Progenitor cell of endocrine pancreas (in vitro differentiated cells): ENCODE measurements at places on chromosomes 1 and 21.

DNA sequence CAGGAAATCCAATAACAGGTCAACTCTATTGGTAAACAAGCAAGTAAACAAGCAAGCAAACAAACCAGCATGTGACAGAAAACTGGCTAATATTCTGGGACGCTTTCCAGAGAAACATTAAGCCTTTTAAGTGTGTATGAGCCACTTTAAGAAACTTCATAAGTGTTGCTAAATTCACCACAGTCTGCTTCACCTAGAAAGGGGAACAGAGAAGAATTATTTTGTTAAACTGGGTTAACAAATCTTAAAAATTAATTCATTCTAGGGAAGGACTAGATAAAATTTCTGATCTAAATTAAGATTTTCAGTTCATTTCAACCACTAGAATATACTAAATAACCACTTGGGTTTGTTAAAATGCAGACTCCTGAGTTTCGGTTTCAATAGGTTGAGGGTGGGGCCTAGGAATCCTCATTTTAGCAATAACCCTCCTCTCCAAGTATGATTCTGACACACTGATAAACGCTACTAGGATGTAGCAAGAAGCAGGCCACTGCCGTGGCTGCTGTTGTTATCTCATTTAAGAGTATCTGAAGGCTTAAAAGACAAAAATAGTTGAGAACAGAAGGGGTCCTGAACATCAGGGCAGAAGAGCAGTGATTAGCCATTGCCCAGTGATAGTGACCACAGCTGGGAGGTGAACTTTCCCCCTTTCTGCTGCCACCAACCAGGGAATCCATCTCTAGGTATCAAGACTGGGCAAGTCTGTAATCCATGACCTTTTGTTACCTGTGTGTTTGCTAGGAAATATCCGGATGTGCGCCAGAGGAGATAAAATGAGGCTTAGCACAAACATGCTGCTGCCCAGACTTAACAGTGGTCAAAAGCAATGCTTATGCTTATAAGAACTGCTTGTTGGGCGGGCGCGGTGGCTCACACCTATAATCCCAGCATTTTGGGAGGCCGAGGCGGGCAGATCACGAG lies 11.2 kb downstream of the CREG1 start:
- no peak for DNase-seq

DNA sequence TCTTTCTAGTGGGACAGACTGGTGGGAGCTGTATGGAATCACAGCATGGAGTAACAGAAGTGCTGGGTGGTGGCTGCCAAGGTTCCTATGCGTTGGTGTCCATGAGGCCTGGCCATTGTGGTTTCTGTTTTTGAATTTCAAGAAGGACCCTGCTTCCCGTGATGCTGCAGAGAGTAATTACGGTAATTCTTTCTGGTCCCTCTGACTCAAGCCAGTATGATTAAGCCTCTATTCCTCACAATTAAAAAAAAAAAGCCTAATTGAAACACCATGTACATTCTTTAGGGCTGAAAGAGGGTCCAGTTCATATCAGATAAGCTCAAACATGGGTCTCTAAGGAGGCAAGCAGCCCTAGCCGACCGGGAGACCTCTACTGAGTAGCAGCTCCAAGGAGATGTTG lies 10.5 kb upstream of the C1orf21 start:
- DNase-seq = no peak

- DNase-seq = no peak
Observed at GRCh38 chr1:21913763-21914162, 23.3 kb downstream of the HSPG2 start.

DNA sequence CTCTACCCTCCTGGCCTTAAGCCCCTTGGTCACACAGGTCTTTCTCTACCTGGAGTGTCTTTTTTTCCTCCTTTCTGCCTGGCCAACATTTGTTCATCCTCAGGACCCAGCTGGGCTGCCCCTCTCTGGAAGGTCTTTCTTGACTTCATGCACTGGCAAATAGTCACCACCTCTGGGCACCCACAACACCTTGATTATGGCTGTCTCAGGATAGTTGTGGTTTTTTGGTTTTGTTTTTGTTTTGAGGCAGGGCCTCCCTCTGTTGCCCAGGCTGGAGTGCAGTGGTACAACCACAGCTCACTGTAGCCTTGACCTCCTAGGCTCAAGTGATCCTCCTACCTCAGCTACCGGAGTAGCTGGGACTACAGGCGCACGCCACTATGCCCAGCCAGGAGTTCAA lies 10.8 kb downstream of the RPS6KA1 start:
- no peak for DNase-seq

DNA sequence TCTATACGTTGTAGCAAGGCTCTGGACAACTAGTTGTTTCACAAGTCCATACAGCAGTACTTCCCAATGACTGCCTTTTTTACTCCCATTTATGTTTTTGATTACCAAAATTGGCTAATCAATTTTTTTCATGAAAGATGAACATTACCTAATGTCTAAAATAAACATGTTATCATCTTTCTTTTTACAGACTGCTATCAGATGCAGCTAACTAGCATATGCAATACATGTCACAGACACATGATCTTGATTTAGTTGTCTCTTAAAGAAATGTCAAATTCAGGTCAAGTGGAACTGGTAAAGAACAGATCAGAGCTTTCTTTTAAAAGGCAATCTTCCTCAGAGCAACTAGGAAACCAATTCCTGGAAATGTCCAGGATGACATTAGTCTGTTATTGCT lies 630 bp upstream of the DBT start:
- no peak for DNase-seq

DNA sequence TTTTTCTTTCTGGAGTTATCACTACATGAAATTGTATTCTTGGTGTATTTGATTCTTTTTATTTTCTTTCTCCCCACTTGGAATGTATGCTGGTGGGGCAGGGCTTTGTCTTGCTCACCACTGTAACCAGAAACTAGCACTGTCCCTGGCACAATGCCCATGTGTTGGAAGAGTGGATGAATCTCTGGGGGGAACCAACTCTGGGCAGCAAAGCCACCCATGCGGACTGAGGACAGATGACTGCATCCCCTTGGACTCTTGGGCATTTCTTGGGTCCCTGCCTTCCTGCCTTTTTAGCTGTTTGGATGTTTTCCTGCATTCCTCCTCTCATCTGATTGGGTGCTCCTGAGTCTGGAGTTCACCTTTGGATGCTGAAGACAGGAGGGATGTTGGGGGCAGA lies 6.1 kb downstream of the CYP4B1 start:
- no peak for DNase-seq

DNA sequence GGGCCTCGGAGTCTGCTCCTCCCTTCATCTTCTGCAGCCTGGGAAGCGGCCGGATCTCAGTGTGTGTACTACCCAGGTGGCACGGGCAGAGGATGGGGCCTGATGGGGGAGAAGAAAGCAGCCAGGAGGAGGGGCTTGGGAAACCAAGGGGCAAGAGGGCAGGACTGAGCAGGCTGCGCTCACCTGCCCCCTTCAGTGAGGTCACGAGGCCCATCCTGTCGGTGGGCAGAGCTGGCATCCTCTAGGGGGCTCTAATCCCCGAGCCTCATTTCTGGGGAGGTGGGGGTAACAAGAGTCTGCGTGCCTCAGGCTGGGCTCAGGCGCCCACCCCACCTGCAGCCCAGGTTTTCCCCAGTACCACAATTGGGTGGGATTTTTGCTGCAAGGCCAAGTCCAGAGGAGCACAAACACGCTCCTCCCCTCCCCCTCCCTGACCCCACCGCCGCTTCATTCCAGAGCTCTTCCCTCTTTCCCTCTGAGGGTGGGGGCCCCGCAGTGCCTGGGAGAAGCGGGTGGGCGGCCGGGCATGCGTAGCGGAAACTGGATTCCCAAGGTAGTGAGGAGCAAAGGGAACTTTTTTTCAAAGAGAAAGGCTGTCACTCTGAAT lies 1.8 kb upstream of the WNT3A start:
- no peak for DNase-seq

GRCh38 chr1:115732316-115732715 lies 36.2 kb downstream of the CASQ2 start:
- no peak for DNase-seq

DNA sequence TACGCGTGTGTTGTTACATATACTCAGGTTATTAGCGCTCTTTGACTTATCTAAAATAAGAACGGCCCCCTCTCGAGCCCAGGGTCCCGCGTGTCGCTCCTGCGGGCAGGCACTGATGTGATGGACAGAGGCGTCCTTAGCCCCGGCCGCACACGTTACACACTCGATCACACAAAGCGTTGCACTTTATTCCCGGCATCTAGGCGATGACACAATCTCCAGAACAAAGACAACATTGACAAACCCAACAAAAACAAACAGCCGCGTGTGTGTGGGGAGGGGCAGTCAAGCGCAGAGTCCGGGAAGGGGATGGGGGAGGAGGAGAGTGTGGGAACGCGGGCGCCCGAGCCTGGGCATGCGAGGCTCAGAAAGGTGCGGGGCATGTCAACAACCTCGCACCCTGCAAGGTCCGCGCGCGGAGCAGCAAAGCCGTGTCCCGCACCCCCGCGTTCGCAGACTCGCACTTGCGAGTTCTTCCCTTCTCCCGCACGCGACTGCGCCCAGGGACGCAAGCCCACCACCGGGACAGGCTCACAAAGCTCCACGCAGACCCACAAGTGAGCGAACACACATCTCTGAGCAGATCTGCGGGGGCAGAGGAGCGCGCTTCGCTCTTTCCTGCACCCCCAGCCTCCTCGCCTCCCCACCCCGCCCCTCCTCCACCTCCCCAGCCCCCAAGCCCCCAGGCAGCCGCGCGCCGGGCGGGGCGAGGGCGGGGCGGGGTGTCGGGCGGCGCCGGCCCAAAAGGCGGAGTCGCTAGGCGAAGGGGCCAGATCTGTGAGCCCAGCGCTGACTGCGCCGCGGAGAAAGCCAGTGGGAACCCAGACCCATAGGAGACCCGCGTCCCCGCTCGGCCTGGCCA lies at the start of gene EFNA1:
EFNA1 (plus strand) TSS at position 772 of the 862 bp plus-strand sequence. CDS start 102 bp downstream, outside the sequence.
- DNase-seq = peak; percentile 37

DNA sequence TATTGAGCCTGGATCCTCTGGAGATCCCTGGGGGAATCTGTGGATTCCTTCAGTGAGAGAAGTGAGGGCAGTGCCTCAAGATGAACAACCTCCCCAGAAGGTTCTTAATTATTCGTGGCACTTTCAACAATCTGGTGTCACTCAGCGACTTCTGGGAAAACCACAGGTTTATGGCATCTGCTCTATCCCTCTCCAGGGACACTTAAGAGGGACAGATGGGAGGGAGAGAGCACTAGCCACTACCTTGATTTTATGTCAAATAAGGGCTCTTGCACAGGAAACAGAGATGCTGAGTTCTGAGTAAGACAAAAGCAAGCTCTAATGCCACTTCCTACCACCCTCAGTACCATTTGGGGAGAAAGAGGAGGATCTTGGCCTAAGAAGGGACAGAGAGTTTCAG lies 21.2 kb upstream of the CHI3L1 start:
- DNase-seq = no peak

- no peak for DNase-seq
Observed at GRCh38 chr1:185152187-185152767, 4.5 kb downstream of the TRMT1L start.

- no peak for DNase-seq
Observed at GRCh38 chr21:18273400-18273799, 28.8 kb downstream of the CHODL start.

GRCh38 chr1:179012038-179012437 lies 13.7 kb upstream of the FAM20B start:
- DNase-seq = no peak

DNA sequence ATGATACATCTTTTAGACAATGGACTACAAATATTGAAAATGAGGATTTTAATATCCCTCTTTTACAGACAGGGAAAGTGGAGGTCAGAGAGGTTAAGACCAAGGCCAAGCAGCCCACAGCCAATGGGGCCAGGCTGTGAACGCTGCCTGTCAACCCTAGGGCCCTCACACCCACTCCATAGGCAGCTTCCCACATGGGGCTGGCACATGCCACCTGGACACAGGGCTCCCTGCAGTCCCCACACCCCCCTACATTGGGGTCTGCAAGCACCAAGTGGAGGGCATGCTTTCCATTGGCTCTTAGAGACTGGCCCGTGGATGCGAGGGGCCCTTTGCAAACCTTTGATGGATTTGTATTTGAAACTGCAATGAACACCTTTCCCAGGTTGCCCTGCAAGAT lies 348.5 kb upstream of the VAMP3 start:
- no peak for DNase-seq

GRCh38 chr1:159342761-159343425 lies 40.8 kb downstream of the FCER1A start:
- no peak for DNase-seq

GRCh38 chr1:10989095-10989494 lies 23.4 kb upstream of the TARDBP start:
- DNase-seq = no peak

- no peak for DNase-seq
Observed at GRCh38 chr21:42411197-42411869, 7.6 kb downstream of the UBASH3A start.

- DNase-seq = no peak
Observed at GRCh38 chr21:17416139-17416538, 96.7 kb upstream of the CXADR start.

GRCh38 chr1:231684356-231685244 lies 58.0 kb downstream of the DISC1 start:
- DNase-seq = no peak

DNA sequence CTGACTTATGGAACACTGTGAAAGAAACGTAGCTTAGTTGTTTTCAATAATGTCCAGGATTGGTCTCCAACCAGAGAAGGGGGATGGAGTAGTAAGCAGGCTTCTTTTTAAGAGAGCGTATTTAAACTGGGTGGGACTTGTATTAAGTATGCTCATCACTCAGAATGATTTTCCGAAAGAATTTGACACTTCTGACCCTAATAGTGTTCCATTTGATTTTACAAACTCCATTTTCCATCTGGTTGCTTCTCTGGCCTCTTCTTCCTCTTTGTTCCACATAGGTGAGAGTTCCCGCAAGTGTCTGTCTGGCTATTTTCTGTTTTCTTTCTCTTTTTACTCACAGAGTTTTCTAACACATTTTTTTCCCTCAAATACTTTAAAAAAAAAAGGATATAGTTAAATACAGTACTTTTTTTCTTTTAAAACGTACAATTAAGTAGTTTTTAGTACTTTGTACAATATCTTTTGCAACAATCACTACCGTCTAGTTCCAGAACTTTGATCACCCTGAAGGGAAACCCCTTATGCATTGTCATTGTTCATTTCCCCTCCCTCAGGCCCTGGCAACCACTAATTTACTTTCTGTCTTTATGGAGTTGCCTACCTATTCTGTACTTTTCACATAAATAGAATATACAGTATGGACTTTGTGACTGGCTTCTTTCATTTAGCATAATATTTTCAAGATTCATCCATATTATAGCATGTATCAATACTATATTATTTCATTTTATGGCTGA lies 67.0 kb downstream of the RASAL2 start:
- no peak for DNase-seq

DNA sequence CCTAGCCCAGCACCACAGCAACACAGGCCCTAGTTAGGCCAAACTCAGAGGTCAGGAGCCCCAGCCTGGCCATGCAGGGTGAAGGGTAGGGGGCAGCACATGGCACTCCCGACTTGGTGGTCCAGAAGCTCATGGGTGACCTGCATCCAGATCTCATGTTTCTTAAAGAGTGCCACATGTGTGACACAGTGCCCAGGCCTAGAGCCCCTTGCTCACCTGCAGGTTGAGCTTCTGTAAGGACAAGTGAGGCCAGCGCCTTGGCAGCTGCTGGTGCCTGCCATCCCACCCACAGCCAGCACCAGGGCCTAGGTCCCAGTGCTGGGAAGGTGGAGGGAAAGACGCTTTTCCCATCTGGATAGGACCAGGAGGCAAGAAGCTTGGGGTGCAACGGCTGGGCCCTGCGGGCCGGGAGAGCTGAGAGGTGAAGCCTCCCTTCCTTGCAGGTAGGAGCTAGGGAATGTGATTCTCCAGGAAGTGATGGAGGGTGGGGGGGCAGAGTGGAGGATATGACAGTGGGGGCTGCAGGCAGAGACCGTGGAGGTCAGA lies 6.5 kb downstream of the SHISA4 start:
- no peak for DNase-seq
